ENCODE measurements at places on chromosomes 5 and 9. TPM values are rescaled to one million over a fixed set of nuclear protein-coding genes. Genes with fewer than 3 reads are reported as not detected.

- no peak for DNase-seq
Measured at GRCh38 chr9:35286381-35286780, 124.6 kb downstream of the UNC13B start.

DNA sequence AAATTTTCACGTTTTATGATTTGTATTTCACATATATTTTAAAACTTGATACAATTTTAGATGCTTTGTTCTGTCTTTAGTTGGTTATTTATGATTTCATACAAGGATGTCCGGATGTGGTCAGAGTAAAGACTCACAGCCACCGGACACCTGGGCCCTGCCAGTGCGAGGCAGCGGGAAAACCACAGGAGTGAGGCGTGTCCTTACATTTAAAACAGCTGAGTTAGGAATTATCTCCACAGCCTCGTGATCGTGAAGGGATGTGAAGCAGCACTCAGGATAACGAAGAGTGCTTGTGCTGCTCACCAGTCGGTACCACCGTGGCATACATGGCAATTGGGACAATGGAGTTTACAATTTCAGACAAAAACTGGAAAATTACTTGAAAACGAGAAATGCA, 14.0 kb downstream of the SNX18 start:
- no peak for DNase-seq

DNA sequence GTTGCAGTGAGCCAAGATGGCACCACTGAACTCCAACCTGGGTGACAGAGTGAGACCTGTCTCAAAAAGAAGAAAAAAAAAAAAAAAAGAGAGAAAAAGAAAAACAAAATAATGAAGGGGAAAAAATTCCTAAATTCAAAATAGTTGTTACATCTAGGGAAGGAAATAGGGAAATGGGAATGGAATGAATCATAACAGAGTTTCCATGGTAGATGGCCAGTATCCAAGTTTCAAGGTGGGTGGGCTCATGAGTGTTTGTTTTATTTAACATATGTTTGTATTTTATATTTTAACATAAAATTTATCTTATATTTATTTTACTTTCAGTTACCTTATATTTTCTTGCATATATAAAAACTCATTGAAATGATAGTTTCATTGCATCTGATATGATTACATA, 215.6 kb downstream of the ARHGEF28 start:
- DNase-seq: no peak

GRCh38 chr5:160105686-160106360, 13.4 kb downstream of the PWWP2A start:
- DNase-seq: no peak

DNA sequence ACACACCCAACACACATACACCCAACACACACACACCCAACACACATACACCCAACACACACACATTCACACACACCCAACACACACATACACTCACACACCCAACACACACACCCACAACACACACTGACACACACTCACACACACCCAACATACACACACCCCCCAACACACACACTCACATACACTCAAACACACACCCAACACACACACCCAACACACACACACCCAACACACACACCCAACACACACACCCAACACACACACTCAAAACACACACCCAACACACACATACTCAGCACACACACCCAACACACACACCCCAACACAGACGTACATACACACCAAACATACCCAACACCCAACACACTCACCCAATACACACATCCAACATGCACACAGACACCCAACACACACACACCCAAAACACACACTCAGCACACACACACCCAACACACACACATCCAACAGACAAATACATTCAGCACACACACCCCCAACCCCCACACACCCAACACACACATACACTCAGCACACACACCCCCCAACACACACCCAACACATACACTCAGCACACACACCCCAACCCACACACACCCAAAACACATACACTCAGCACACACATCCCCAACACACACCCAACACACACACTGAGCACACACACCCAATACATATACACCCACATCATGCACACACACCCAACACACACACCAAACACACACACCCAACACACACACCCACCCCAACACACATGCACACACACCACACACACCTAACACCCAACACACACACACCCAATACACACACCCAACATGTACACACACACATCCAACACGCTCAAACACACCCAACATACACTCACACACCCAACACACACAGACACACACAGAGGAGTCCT, 479.5 kb upstream of the DAP start:
- no peak for DNase-seq

- no peak for DNase-seq
Measured at GRCh38 chr9:96574931-96575351, 44.7 kb downstream of the CDC14B start.

- DNase-seq: no peak
Measured at GRCh38 chr5:112635276-112635675, 102.4 kb upstream of the APC start.

DNA sequence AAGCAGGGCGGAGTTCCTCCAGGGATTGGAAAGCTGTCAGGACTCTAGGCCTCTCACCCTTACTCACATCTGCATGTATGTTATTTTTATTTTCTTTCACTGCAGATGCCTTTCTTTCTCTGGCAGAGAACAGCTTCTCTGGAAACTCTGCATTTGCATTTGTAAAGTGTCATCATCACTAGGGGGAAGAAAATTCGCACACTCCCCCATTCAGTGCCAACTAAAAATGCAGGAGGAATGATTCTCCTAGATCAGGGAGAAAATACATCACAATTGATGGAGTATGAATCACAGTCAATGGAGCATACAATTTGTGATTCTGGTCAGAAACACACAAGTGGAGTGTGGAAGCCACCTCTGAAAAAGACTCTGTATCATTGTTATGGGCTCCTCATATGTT, 351.4 kb upstream of the FTMT start:
- DNase-seq: peak; percentile 23

GRCh38 chr9:131610231-131610761, 65.0 kb downstream of the PRRT1B start:
- no peak for DNase-seq

DNA sequence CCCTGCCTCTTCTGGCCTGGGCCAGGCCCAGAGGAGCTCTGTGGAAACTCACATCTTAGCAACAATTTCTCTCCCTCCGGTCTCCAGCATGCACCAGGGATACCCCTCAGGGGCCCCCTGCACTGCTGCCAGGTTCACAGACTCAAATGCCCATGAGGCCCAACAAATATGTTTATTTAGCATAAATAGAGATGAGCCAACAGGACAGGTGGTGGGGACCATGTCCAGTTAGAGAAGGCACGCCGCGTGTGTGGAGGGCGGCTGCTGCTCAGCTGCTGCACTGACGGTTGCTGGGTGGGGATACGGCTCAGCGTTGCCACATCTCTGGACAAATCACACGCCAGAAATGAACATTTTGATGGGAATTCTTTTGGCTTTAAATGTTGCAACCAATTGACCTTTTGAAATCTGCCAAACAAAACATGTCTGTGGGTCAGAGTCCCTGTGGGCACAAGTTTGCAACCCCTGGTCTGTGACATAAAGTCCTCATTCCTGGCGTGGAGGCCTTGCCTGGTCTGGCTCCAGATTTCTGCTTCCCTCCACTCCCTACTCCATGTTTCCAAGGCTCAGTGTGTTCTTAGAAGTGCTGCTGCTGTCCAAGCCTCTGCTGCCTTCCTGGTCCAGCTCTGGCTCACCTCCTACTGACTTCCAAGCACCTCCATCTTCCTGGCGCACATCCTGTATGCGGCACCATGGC, 88.9 kb downstream of the AMBP start:
- no peak for DNase-seq

The SLC6A7 gene
- not detected for total RNA-seq

- DNase-seq: no peak
Measured at GRCh38 chr9:95017661-95018060, 291.2 kb downstream of the AOPEP start.

- DNase-seq: no peak
Measured at GRCh38 chr9:4070266-4070665, 229.6 kb downstream of the GLIS3 start.

The LCN1 gene
- total RNA-seq: not detected

The UNC13B gene
- total RNA-seq: 1.6 TPM

GRCh38 chr5:175282611-175283225, 161.3 kb downstream of the DRD1 start:
- peak; percentile 6 for DNase-seq

GRCh38 chr5:170296935-170297588, 515 bp downstream of the LCP2 start:
- no peak for DNase-seq

DNA sequence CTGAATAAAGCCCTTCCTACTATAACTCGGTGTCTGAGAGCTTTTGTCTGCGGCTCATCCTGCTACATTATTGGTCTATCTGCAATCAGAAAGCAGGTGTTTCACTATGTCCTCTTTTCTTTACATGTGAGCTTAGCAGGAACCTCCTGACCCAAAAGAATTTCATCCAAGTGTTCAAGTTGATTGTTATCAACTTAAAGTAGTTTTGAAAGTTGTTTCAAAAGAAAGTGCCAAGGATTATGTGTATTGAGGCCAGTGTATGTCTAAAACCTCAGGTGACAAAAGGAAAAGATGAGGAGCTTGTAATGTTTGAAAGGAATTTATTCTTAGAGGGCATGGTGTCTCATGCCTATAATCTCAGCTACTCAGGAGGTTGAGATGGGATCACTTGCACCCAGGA, 8.1 kb upstream of the SELENOP start:
- DNase-seq: no peak

The HABP4 gene
- total RNA-seq: 32.8 TPM

DNA sequence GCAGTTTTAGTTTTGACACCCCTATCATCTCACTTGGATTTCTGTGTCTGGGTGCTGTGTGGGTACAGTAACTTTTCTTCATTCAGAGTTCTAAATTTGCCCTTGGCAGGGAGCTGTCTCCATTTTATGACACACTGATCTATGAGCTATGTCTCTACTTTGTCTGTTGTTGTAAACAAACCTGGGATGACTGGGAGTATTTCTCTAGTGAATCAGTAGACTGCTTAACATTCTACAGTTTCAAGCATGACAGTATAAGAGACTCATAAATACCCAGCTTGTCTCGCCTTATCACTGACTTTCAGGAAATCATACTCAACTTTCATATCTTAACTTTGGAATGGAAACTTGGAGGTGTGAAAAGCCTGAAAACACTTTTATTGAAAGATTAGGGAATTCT, 212.1 kb upstream of the NUDT12 start:
- peak; percentile 5 for DNase-seq

The BTNL8 gene
- not detected for total RNA-seq

The SLCO6A1 gene
- not detected for total RNA-seq

The SPINK4 gene
- total RNA-seq: not detected

- peak; percentile 24 for DNase-seq
Measured at GRCh38 chr9:34375901-34376595, 650 bp downstream of the MYORG start.
